ENCODE measurements at places on chromosomes 12 and 14.

GRCh38 chr12:57522887-57523705 is 472 bp downstream of the MBD6 start:
- no peak for DNase-seq

- DNase-seq, result no peak
Measured at GRCh38 chr12:112179341-112179740, 54.0 kb downstream of the TRAFD1 start.

- DNase-seq, result no peak
Measured at GRCh38 chr14:89588840-89589296, 171.8 kb upstream of the FOXN3 start.

DNA sequence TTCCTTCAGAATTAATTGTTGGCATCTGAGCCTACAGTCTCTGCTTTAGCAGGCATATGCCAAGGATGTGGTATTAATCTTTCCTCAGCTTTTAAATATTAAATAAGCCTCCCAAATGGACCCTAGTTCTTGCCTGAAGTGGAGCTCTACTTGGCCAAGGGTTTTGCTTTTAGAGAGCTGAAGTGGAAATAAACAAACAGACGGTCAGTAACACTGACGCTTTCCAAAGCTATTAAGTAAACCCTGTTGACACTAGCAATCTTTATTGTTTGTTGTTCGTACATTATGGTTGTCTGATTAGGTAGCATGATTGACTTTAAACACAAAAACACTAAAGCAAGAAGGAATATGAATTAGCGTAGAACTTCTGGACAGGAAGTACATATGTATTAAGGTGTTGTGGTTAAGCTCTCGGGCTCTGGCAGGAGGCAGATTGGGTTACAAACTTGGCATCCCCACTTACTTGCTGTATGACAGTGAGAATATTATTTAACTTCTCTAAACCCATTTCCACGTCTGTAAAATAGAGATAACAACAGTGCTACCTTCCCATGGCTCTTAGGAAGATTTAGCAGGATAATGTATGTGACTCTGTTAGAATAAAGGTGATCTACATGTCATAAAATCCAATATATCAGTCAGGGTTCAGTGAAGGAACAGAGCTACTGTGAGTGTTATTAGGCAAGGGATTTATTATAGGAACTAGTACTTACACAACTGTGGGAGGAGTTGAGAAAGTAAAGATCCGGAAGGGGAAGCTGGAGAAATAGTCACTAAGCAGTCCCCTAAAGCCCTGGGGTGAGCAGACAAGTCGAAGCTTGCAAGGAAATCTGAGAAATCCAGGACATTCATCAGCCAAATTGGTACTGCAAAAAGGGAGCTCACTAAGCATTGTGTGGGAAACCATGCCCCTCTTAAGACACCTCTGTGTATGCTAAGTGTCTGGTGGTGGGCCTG is 92.2 kb upstream of the ATF7IP start:
- no peak for DNase-seq

- DNase-seq, result no peak
Measured at GRCh38 chr12:1217191-1217949, 226.3 kb downstream of the ERC1 start.

DNA sequence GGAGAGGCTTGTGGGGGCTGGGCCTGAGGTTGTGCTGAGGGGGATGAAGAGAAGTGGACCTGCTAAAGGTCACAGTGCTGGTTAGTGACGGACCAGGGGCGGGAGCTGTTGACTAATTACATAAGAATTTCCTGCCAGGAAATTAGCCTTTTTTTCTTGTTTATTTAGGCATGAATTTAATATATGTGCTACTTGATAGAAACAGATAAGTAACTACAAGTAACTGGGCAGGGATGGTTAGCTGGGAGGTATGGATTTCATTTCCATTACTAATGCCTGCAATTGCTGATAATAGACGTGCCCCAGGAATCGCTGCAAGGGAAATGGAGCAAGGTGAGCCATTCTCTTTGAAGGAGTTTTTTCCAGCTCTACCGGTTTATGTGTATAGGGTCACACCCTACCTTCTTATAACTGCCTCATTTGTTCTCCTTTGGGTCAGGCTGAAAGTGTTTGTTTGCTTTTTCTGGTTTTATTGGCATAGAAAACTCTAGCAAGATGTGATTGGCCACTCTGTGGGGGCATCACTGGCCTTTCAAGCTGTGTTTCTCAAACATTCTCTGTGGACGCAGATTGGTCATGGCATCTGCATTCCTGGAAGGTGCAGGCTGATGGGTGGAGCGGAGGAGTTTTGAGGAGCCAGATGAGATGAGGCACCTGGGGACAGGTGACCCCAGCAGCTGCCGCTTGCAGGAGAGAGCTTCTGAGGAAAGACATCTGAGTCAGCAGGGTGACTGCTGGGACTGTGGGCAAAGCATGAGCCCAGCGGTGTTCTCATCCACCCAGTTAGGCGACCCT is 19.0 kb upstream of the GPRC5A start:
- DNase-seq, result no peak
